IPS DF 6.9 (cell line): ENCODE measurements at places on chromosomes 3 and 15.

DNA sequence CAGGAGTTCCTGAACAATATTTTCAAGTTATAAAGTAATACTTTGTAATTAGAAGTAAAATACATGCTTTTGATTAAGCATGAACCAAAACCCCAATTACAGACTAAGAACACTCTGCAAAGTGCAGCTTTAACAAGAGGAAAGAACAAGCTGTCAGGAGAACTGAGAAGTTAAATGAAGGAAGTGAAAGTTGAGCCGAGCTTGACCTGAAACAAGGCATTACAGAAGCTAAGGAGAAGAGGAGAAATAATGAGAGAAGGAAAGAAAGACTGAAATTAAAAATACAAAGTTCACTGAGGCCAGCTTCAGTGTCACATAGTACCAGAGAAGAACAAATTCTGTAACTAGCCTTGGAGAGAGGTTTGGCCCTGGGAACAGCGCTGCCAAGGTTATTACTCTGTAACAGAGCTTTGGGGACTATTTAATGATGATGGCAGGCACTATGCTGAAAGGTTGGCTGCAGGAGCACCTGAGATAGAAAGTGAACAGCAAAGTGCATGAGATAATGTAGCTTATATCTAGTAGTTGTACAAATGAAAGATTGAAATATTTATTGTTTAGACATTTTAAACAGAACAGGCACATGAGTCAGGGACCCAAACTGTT is 241.9 kb upstream of the PEX5L start:
- no peak overlapping the region for H3K4me3 ChIP-seq
- no peaks in the 10 kb centered on the region for H3K36me3 ChIP-seq
- no peaks in the 10 kb centered on the region for H3K4me1 ChIP-seq

- no peaks in the 10 kb centered on the region for H3K27me3 ChIP-seq
- no peak overlapping the region for H3K4me3 ChIP-seq
- no peak for DNase-seq
- no peak overlapping the region for H3K27ac ChIP-seq
- no peaks in the 10 kb centered on the region for H3K36me3 ChIP-seq
- no peaks in the 10 kb centered on the region for H3K4me1 ChIP-seq
Measured at GRCh38 chr3:56917361-56918110, 115.8 kb upstream of the ARHGEF3 start.

DNA sequence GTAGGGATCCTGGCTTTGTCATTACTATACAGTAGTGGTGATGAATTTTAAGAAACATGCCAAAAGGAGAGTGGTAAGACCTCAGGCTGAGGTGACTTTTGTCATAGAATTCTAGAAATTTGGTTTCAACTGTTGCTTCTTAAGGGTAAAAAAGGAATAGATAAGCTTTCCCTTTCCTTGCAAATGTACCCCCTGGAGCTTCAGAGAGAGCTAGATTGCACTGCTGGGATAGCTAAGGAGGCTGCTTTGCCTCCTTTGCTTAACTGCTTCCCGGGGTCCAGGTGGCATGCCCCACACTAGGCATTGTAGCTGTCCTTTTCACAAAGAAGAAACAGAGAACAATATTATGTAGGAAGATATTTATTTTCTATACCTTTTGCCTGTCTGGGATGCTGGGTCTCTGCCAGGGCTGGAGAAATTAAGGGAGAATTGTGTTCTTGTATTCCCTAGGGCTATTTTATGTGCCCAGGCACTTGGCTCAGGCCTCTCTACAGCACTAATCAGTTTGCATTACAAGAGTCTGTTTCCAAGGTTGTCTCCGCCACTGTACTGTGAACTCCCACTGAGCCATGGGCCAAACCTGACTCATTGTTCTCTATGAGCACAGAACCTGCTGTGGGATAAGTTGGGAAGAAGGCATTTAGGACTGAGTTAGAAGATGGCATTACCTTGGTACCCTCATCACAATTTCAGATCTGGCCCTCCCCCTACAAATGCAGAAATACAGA is 460.0 kb downstream of the PDCD6IP start:
- no peak overlapping the region for H3K27ac ChIP-seq
- H3K27me3 ChIP-seq: no peaks in the 10 kb centered on the region; the same call in 1 of the 2 replicates
- H3K36me3 ChIP-seq: no peaks in the 10 kb centered on the region
- no peak for DNase-seq

DNA sequence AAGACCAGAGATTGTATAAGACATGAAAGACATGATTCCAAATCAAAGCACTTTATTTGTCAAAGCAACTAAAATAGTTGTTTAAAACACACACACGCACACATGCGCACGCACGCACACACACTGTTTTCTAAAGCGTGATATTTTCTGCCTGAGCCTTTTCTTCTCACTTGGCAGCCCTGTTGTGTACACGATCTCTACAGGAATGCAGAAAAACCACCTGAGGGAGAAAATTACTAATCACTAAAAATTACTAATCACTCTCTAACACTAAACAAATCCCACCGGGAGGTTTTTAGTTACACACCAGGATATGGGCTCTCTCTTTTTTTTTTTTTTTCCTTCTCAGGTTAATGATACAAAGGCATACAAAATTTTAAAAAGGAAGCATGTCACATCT is 160.1 kb upstream of the ATP11B start:
- no peak overlapping the region for H3K27ac ChIP-seq
- H3K4me3 ChIP-seq: no peak overlapping the region
- no peak for DNase-seq
- no peaks in the 10 kb centered on the region for H3K4me1 ChIP-seq
- no peaks in the 10 kb centered on the region for H3K27me3 ChIP-seq

DNA sequence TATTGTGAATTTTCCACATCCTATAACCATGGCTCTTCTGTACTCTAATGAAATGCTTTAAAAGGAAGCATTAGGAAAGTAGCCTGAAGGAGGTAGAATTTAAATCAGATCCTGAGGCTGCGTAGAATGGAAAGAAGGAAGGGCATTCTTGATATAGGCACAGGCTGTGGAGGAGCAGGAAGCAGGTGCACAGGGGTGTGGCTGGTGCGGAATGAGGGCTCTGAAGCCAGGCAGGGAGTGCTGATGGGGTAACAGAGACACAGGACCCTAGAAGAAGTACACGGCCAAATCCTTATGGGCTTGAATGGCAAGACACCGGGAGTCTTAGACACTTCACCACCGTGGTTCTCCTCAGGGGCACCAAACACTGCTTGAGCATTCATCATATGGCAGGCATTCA is 97.0 kb downstream of the MYLK start:
- H3K4me3 ChIP-seq: no peak overlapping the region
- H3K4me1 ChIP-seq: 0 out of 2 replicates have a peak, but pooled peaks cover 1% of the 10 kb centered on the region
- H3K27ac ChIP-seq: no peak overlapping the region

DNA sequence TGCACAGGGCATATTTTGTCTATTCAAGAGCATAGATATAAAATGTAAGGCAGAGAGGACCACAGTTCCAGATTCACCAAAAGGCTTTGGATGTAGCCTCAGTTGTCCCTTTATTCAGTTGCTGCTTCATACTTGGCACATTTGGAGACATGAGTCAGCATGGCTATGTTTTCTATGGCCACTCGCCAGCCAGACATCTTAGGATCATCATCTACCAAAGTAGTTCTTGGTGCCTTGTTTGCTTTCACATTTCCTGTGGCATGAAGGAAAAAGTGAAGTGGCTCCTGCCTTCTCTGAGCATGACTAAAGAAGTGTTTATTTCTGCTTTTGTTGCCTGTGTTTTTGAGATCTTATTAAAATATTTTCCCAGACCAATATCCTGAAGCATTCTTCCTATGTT is 7.2 kb downstream of the SUSD5 start:
- H3K27ac ChIP-seq: no peak overlapping the region
- H3K4me3 ChIP-seq: no peak overlapping the region
- no peak for DNase-seq
- H3K36me3 ChIP-seq: no peaks in the 10 kb centered on the region
- no peaks in the 10 kb centered on the region for H3K4me1 ChIP-seq
